ENCODE measurements at places on chromosomes 1 and 21.

DNA sequence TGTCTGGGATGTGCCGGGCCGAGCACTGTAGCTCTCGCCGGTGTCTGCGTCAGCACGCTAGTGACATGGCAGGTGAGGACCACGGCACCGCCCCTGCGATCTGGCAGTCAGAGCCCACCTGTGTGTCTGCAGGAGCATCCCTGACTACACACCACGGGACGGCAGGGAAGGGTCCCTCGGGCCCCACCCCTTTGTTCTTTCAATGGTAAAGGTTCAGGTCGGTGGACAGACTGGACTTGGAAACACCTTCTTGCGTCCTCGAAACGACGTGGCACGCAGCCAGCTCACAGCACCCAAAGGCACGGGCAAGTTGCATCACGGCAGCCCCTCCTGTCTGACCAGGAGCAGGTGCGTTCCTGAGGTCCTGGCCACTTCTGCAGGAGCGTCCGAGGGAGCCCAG, 3.7 kb upstream of the SAMD11 start:
- DNase-seq = no peak

- DNase-seq = no peak
Observed at GRCh38 chr1:194929357-194929756, 1678.9 kb downstream of the KCNT2 start.

DNA sequence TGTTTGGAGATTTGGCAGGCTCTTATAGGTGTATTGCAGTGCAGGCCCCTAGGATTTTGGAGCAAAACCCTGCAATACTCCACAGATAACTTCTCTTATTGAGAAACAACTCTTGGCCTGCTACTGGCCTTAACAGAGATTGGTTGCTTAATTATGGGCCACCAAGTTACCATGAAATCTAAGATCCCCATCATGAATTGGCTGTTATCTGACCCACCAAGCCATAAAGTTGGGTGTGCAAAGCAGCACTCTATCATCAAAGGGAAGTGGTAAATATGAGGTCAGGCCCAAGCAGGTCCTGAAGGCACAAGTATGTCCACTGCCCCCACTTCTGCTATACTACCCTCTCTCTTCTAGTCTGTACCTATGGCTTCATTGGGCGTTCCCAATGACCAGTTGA, 130.0 kb upstream of the TNFSF4 start:
- peak; percentile 5 for DNase-seq

- DNase-seq = no peak
Observed at GRCh38 chr1:44659566-44659965, 14.7 kb downstream of the TMEM53 start.

GRCh38 chr1:29550119-29550841, 314.0 kb downstream of the PTPRU start:
- DNase-seq = no peak

DNA sequence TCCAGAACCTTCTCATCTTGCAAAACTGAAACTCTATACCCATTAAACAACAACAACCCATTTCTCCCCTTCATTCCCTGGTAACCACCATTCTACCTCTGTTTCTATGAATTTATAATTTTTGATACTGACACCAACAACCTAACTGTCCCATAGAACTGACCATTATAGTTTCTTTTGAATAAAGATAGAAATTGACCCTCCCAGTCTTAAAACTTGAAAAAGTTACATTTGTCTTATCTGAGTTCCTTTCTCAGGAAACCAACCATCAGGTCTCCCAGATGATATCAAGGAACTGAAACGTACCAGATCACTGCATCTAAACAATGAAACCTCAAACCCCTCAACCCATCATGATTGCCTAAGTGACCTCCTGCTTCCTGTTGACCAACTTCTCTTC, 27.1 kb downstream of the RNF115 start:
- DNase-seq = peak; percentile 18

DNA sequence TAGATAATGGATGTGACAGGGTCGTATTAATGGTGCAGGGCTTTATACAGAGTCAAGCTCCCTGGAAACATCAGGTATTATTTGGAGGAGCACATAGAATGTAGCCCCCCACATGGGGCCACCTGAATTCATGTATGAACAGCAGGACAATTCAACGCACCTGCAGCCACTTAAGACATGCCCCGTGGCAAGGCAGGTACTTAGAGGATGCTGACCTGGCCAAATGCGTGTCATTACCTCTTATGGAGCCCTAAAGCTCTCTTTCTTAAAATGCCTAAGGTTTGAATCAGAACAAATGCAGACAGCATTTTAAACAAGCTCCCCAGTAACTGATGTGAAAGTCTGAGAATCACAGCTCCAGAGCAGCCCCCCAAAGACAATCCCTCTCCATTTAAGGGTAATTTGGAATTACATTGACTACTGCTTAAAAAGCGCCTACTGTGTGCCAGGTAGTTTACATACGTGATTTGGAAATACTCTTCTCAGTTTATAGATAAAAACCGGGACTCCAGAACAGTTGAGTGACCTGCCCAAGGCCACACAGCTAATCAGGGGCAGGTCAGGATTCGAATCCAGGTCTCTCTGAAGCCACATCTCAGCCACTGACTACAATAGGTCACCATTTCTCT, 71.0 kb upstream of the KLHDC7A start:
- DNase-seq = no peak

All from NB4 (cell line).